ENCODE measurements at places on chromosomes 13 and 19.

GRCh38 chr13:87678372-87678752 is 7.2 kb downstream of the SLITRK5 start:
- DNase-seq = no peak

- no peak for DNase-seq
These were observed 2.5 kb upstream of the HNRNPUL1 start for GRCh38 chr19:41261474-41262190.

GRCh38 chr19:40305403-40305802 is 20.3 kb upstream of the AKT2 start:
- DNase-seq = peak; percentile 40

DNA sequence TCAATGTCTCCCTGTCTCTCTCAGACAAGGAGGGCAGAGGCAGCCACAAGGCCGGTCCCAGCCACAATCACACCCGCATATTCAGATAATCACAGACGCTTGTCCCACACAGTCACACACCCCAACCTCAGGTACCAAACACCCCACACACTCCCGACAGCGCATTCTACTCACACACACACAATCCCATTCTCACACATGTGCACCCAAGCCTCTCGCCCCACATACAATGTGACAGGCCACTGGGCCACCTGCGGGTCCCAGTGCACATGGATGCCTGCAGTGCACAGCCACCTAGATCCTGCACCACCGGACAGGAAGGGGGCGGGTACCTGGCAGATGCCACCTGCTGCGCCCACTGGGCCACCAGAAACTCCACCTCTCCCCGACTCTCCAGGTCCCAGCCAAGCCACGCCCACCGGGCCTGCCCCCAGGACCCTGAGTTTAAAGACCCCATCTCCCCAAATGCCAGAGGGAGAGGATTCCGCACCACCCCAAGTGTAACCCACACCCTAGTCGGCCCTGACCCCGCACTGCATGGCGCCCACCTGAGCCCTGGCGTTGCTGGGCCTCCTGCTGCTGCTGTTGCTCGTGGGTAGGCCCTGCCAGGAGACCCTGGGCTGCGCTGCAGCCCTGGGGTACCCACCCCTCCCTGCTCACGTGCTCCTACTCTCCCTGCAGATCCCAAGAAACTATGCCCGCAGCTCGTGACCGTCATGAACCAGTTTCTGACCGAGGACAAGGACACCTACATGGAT is 10.6 kb downstream of the SCGB2B2 start:
- DNase-seq = no peak

DNA sequence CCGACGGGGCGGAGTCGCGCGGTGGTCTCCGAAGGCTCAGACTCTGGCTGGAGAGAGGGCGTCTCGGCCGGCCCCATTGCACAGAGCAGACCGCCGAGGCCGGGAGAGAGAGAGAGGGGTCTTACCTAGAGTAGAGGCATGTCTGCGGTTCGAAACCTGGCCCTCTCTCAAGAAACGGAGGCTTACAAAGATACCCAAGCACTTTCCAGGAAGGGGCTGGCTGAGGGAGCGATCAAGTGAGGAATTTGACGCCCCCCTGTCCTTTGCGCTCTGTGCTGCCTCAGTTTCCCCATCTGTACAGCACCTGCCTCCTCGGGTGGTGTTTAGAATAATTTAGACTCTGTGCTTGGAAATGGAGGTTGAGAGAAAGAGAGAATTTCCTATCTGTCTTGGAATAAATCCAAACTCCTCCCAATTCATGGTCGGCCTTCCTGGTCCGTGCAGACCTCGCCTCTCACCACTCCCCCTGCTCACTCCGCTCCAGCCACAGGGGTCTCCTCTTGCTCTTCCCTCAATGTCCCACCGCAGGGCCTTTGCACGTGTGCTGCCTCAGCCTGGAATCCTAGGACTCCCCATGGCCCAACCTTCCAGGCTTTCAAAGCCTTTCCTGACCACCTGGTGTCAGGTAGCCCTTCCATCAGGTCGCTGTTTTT is 658 bp upstream of the ISOC2 start:
- no peak for DNase-seq

GRCh38 chr13:67048084-67048820 is 181.9 kb downstream of the PCDH9 start:
- DNase-seq = no peak

GRCh38 chr13:113577881-113578435 is 6.6 kb upstream of the TFDP1 start:
- no peak for DNase-seq

DNA sequence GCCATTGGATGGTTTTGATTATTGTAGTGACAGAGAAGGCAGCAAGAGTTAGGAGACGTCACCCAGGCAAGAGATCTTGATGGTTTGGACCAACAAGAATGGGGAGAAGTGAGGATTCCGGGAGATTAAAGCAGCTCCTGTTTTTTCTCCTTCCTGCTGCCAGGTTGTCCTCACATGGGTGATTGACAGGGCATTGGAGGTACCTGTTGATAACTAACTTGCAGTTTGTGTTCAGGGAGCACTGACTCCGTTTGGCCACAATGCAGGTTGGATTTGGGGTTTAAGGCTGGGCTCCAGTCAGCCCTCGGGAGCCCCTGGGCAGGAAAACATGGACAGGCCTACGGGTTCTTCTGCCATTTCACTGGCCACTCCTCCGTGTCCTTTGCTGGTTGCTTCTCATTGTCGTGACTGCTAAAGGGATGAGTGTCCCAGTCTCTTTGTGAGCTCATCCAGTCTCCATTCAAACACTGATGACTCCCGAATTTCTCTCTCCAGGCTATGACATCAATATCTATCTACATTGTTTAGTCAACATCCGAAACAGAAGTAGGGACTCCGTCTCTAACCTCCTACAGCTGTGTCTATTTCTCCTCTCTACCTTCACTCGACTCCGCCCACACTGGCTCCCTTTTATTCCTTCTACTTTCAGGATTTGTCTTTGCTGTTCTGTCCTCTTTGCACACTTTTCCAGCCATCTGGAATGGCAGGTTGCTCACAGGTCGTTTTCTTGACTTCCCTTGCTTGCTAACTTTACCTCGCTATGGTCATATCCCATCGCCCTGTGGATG is 1.3 kb upstream of the PTOV1 start:
- no peak for DNase-seq

DNA sequence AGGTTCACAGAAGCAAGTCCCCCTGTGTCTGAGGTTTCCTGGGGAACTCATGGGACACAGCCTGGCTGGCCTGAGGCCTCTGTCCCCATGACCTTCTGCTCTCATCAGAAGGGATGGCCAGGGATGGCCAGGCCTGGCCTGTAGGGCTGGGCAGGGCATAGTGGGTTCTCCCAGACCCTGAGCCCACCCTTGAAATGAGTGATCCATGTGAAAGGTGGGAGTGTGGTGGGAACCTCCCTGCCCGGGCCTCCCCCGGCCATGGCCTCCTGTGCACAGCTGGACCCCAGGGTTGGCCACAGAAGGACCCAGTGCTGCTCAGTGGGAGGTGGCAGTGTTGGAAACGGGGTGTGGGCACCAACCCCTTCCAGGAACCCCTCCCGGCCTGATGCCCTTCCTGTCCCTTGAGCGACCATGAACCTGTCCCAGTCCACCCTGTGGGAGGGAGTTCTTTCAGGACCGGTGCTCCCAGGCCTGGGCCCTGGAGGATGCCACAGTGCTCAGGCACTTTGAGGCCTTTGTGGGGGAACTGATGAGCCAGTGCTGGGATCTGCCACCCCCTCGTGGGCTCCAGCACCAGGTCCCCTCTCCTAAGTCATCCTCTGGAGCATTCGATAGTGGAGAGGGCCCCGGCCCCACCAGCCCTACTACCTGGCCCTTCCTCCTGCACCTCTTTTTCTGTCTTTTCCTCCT is 15.5 kb upstream of the ZNF14 start:
- no peak for DNase-seq

DNA sequence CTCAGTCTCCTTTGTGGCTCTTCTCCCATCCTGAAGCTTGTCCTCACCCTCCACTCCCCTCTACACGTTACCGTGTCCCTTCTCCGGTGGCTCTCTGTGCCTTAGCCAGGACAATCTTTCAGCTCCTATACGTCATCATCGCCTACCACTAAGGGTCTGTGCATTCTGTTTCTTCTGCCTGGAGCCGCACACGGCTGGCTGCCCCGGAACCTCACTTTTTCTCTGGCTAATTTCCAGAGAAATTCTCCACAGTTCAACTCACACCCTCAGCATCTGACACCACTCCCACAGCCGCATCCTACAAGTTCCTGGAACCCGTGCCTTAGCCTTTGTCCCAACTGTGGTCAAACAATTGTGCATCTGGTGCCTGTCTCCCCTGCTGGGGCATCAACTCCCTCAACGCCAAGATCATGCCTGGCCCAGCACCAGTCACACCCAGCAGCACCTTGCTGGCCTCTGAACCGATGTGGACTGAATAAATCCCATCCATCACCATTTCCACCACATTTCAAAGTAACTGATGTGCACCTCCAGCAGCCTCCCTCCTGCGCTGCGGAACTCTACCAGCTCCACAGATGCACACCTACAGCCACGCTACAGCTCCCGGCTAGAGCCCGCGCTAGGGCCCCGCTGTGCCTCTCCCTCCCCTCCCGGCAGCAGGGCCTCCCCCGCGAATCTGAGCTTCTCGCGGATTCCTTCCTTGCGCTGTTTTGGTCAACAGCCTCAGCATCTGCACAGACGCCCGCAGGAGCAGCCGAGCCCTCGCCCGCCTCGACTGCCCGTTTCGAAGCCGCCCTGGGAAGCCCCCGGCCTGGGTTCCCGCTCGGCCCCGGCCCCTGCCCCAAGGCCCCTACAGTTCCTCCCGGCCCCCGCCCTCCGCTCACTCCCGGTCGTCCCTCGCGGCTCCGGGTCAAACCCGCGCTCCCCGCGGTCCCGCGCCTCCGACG is 689 bp downstream of the DCUN1D2 start:
- DNase-seq = peak; percentile 6

DNA sequence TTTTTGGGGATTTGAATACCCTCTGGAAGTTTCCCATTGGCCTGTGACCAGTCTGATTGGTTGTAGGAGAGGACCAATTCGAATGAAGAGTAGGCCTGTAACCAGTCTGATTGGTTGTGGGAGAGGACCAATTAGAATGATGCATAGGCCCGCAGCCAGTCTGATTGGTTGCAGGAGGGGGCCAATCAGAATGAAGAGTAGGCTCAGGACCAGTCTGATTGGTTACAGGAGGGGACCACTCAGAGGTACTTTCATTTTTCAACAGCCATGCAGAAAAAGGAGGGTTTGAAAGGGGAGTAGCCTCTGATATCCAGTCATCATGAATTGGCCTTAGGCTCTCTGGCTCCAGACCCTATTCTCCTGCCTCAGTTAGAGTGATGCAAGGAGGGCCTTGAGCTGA is 30.4 kb upstream of the SLC1A5 start:
- DNase-seq = no peak

DNA sequence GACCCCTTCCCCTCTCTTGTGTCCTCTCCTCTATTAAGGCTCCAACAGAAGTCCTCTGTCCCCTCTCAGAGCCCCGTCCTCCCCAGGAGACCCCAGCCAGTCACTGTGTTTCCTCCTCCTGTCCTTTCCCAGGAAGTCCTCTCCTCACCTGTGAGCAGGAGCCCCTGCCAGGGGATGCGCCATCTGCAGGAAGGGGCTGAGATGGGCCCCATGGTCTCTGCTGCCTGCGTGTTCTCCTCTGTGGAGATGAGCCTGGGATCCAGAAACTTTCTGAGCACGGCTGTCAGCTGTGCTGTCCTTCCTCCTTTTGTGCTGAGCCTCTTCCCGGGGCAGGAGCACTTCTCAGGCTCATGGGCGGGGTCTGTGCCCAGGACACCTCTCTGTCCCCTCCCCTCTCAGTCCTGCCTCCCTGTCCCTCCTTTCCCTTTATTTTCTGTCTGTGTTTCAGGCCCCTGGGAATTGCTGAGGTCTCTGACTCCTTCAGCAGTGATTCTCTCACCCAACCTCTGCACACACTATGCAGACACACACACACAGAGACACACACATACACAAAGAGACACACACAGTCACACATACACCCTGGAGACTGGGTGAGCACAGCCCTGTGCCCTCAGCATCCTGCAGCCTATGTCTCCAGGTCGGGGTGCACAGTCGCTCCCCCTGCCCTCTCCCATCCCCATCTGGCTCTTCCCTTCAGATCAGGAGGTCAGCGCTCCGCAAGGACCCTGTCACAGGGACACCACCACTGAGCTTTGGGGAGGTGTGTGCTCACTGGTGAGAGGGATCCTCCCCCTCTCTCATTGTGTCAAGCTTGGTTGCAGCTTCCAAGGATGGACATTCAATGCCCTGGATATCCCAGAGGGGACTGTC is at the start of gene CEACAM8:
Gene CEACAM8, minus strand, starts transcription at position 308 of the 873 bp plus-strand sequence. Its CDS starts 96 bp downstream, at position 212.
- DNase-seq = no peak

DNA sequence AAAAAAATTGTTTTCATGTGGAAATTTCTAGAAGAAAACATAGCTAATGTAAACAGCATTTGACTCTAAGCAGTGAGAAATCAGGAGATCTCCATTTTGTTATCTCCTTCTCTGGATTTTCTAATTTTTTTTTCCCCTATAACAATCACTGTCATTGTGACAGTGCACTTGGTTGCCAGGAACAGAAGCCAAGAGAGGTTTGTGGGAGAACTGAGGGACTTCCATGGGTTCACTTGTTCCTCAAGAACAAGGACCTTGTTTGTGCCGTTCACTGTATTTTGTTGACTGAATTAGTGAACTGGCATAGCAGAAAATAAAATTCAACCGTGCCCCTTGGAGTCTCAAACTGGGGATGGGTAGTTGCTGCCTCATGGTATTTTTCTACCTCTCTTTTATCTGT is 17.1 kb downstream of the SHISA7 start:
- DNase-seq = no peak

DNA sequence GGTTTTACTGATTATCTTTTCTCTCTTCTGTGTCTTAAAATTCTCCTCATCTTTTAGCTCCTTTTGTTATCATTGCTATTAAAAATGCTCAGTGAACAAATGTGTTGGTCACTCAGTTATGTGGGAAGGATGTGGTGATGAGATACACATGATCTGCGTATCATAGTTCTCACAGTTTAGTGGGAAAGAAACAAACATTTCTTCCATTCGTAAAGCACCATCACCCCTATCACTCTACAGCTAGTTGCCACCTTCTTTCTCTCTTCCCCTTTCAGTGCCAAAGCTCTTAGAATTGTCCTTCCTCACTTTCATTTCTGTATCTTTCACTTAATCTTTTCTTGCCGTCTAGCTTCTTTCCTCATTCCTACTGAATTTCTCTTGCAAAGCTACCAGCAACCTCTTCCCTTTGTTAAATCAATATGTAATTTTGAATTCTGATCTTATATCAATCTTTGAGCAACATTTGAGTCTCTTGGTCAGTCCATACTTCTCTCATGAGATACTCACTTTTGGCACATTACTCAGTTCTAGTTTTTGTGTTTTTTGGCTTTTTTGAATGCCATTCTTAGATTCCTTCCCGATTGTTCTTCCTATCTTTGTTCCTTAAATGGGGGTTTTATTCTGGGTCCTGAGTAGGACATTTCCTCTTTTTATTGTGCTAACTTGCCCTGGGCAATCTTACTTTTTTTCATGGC is 122.3 kb downstream of the PCCA start:
- no peak for DNase-seq

DNA sequence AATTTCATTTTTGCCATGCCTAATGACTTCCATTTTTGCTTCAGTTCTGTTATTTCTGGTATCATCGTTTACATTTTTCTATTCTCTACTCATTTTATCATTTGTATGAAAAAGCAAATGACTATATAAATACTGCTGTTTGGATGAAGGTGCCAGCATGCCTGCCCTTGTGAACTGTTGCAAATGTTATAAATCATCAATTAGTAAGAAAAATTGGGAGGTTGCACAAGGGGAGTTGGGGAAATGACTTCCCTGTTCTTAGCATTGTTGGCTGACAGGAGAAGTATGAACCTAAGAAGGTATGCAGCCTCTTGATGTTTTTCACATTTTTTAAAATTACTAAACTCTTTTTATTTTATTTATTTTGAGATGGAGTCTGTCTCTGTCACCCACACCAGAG is 15.1 kb downstream of the SAFB start:
- no peak for DNase-seq

GRCh38 chr13:25585000-25585399 is 213.2 kb downstream of the ATP8A2 start:
- no peak for DNase-seq

GRCh38 chr19:38455031-38455430 is 21.5 kb downstream of the RYR1 start:
- DNase-seq = no peak
